ENCODE measurements at places on chromosomes 7 and 10. TPM values are rescaled to one million over a fixed set of nuclear protein-coding genes. Genes with fewer than 3 reads are reported as not detected.

The SERPINE1 gene
- total RNA-seq: 77.3 TPM

The CLRN3 gene
- not detected for total RNA-seq

The CDK13 gene
- total RNA-seq: 45.4 TPM

The MYL10 gene
- total RNA-seq: not detected

The NOS3 gene
- 71.8 TPM for total RNA-seq

The FAM25A gene
- not detected for total RNA-seq

The AGR3 gene
- total RNA-seq: not detected

The SEC61G gene
- total RNA-seq: 86.4 TPM

The ANKRD30A gene
- total RNA-seq: not detected

The PNLIP gene
- not detected for total RNA-seq

The SYT15B gene
- 2.9 TPM for total RNA-seq

The SORCS3 gene
- total RNA-seq: 0.10 TPM

The DLX5 gene
- total RNA-seq: 4.8 TPM

The SPDYE6 gene
- total RNA-seq: not detected

The COL1A2 gene
- total RNA-seq: 780 TPM

The TMEM26 gene
- 1.1 TPM for total RNA-seq

The ZNF727 gene
- 3.5 TPM for total RNA-seq

The SMIM30 gene
- total RNA-seq: 47.9 TPM

The TFEC gene
- 8.0 TPM for total RNA-seq

The SGCE gene
- 59.4 TPM for total RNA-seq

The ITPRID1 gene
- total RNA-seq: not detected

The ZNF394 gene
- total RNA-seq: 17.5 TPM

The PITX3 gene
- total RNA-seq: not detected

The TNS3 gene
- 69.3 TPM for total RNA-seq

The PNPLA8 gene
- 39.6 TPM for total RNA-seq

The TYW1 gene
- 11.5 TPM for total RNA-seq

The FOXP2 gene
- 10.0 TPM for total RNA-seq

The SMKR1 gene
- not detected for total RNA-seq

The PPP1R17 gene
- not detected for total RNA-seq

The FAM24B gene
- total RNA-seq: 1.4 TPM

The CYP2E1 gene
- 2.9 TPM for total RNA-seq

The HTR7 gene
- 1.0 TPM for total RNA-seq

The ADAP1 gene
- 16.3 TPM for total RNA-seq

The CHN2 gene
- total RNA-seq: 11.6 TPM

The VSTM4 gene
- 20.2 TPM for total RNA-seq

The ZNF736 gene
- 14.2 TPM for total RNA-seq

The C10orf53 gene
- total RNA-seq: not detected

The BMPER gene
- total RNA-seq: 7.1 TPM

The NKX2-3 gene
- total RNA-seq: not detected

The CALHM3 gene
- total RNA-seq: not detected

The LIPJ gene
- 0.14 TPM for total RNA-seq

The KCP gene
- 1.3 TPM for total RNA-seq

The TRUB1 gene
- 9.8 TPM for total RNA-seq

The CAMK2B gene
- total RNA-seq: 1.2 TPM

The GRID2IP gene
- total RNA-seq: not detected

The HMX2 gene
- not detected for total RNA-seq

The ACSM6 gene
- total RNA-seq: not detected

The BLNK gene
- 4.1 TPM for total RNA-seq

The TBRG4 gene
- total RNA-seq: 32.5 TPM

The GTF2I gene
- total RNA-seq: 113 TPM

The IL6 gene
- 65.6 TPM for total RNA-seq
